Effector memory CD8-positive, alpha-beta T cell (primary cell): ENCODE measurements at places on chromosomes 6 and 20.

DNA sequence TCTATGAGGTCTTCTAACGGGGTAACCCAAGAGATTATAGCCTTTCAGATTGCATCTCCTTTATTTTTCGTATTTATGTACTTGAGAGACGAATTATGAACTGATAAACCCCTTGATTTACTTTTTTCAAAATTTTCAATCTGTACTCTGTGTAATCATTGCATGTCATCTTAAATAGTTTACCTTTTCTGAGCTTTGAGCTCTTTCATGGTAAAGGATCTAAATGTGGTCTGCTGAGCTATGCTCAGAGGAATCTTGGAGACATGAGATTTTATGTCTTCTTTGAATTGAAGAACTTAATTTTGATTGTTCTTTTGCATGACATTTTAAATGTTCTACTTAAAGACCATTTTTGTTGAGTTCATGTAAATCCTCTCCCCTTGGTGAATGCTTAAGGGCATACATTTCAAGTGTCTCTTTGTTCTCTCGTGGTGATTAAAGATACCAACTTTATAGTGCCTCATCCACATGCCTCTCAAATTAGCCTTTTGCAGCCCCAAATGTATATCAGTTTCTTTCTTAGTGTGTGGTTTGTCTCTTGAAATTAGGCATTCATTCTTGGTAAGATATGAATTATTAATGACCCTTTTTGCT, 116.3 kb upstream of the SCGN start:
- DNase-seq = no peak

DNA sequence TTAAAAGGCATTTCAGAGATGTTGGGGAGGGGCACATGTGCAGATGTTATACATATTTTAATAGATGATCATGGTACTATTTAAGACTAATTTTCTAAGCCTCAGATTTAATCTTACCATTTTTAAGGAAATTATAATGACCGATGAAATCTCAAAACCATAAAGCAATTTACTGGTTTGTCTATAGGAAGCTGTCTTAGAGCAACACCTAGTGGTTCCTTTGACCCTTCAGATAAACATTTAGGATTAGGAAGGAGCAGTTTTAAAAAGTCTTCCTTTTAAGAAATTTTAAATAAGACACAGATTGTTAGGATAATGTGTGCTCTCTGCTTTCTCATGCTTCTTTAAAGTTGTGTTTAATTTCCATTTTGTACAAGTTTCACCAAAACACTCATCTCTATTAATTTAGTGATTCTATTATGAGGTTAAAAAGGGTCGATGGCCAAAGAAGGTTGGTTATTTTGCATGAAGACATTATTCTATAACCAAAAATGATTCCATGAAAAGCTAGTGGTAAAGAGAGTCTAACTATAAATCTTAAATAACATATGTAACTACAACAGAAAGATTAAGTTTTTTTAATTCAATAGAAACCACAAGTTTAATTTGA, 376.4 kb downstream of the HACE1 start:
- no peak for DNase-seq

DNA sequence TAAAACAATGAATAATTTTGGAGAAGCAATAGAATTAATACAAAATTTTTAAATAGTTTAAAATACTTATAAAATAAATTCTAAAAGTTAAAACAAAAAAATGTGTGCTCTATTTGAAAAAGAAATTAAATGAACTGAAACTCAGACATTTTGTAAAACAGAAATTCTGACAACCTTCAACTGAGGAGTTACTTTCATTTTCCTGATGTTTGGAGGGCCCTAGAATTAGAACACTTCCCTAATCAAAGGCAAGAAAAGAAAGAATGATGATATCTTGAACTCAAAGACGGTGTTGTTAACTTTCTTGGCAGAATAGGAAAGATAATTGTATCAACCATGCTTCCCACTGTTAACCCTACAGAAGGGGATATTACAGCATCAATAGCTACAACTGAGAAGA, 27.9 kb downstream of the SNX14 start:
- no peak for DNase-seq

DNA sequence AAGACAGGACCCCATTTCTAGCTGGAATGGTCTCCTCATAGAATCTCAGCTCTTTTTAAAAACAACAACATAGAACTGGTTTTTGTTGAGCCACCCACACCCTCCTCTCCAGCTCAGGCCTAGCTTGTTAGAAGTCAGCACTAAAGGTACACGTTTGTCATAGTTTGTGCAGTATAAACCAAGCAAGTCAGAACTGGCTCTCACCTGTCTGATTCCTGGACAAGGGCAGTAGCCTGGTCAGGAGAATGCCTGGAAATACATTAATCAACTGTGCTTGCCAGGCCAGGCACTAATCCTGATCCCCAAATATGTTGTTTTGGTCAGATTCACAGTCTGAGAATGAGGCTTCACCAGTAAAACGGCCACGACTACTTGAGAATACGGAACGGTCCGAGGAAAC, 296.7 kb downstream of the ZFAND3 start:
- no peak for DNase-seq

DNA sequence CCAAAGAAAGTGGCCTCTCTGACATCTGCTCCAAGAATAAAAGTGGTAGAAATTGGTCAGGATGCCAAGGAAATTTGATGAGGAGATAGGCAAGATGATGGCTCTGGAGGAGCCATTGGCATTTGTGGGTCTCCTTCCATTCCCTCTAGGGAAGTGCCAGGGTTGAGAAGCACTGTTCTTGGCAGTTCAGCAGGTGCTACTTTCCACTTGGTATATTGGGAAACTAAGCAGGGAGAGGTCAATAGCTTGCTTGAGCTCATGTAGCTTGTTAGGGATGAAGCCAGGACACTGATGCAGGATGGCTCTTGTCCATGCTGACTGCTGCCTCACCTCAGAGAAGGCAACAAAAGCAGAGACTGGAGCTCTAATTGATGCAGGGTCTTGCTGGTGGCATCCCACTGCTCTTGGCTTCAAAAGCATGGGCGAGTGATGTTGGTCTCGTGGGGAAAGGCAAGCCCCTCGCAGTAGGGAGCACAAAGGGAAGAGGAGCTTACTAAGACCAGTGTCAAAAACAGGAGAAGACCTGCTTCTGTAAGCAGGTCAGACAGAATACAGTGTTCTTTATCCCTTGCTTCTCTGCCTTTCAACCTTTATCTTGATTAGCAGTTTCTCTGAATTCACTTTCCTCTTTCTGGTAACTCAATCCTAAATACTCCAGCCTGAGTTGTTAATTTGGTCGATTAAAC, 73.1 kb upstream of the RIPOR2 start:
- DNase-seq = no peak

- no peak for DNase-seq
Observed at GRCh38 chr20:50009521-50010454, 27.0 kb downstream of the SNAI1 start.

DNA sequence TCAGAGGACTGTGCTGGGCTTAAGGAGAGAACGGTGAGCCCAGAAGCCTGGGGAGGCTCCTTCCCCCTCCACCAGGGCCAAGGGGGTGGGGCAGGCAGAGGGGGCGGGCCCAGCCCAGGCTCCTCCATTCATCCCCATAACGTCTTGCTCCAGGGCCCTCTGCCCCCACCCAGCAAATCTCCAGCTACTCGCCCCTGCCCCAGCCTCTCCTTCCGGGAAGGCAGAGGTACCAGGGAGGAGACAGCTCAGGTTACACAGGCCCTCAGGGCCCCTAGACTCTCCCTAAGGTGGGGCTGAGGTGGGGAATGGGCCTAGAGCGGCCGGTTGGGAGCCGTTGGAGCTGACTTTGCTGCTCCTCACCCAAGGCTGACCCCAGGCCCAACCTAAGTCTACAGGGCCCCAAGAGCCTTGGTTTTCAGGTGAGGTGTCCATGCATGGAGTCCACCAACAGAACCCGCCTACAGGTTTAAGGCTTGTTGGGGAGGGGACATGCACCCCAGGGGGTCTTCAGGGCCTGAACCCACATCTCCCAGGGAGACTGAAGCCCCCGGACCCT, 1.2 kb downstream of the LAMA5 start:
- DNase-seq = no peak

- no peak for DNase-seq
Observed at GRCh38 chr6:76416821-76417605, 344.6 kb upstream of the IMPG1 start.
